Astrocyte of the spinal cord (primary cell): ENCODE measurements at places on chromosomes 4 and X.
A peak's percentile ranks its signal among the peaks of the same experiment; 100 is the strongest.

DNA sequence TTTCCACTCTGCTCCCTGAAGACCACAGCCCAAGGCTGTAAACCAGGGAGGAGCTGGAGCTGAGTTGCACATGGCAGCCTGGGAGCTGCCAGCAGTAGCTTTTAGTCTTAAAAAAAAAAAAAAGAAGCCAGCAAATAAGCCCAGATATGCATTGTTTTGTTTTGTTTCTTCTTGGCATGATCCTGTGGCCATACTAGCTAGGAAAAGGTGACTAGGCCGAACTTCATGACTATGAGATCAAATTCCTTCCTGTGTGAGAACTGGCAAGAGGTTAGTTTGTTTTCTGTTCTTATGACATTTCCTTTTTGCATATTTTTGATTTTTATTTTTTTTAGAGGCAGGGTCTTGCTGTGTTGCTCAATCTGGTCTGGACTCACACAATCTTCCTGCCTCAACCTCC, 323.3 kb downstream of the DCTD start:
- peak; percentile 36 for DNase-seq

GRCh38 chr4:55547466-55547770, 709 bp upstream of the CLOCK start:
- DNase-seq: peak; percentile 68

GRCh38 chr4:121070696-121071639, 1.4 kb downstream of the NDNF start:
- no peak for DNase-seq

DNA sequence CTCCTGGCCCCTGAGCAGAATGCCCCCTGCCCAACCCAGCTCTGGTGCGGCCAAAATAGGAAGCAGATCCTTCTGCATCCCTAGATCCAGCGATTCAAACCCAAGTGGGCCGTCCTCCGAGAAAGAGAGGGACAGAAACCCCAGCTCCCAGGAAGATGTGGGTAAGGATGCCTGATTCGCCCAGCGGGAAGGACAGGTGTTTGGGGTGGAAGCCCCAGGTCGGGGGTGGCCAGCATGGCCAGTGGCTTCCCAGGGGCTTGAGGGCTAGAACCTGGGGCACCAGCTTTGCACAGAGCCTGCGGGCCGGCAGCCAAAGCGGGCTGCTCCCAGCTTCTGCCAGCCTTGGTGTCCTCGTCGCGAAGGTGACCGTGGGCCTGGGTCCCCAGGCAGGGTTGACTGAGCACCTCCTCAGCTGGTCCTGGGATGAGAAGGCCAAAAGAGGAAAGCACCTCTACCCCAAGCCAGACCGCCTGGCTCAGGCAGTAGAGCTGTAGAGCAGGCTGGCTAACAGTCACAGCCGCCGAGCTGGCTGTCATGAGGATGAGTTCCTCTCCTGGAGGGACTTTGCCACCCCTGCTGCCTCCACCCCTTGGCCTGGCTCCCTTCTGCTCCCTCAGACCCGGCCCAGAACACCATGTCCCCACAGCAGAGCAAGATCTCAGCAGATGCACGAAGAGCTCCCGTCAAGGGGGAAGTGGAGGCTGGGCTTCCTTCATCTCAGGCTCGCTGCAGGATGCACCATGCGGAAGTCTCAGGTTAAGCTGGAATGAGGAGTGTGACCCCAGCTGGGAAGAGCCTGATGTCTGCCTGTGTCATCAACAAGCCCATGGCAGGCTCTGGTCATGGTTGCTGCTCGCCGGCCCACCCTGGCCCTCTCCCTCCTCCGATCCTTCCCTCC, 59.9 kb downstream of the CPZ start:
- DNase-seq: no peak

- no peak for DNase-seq
Measured at GRCh38 chrX:119036107-119037029, 36.4 kb upstream of the CT47C1 start.

DNA sequence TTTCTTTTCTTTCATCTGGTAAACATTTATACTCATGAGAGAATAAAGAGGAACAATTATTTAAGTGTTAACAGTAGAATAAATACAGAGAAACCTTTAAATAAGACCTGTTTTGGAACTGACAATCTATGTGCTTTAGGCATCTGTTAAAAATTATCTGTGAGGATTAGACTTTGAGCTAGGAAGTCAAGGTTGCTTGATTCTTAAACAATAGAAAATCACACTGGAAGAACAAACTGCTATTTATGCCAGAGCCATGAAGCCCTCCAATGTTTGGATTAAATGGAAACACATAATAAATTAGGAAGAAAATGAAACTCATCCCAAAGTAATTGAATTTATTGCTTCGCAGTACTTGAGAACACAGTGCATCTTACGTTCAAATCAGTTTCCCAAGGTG, 207.2 kb upstream of the NPY2R start:
- DNase-seq: no peak

GRCh38 chr4:93072292-93072691, 756.3 kb upstream of the ATOH1 start:
- no peak for DNase-seq

GRCh38 chr4:99408346-99408745, 26.8 kb downstream of the ADH7 start:
- no peak for DNase-seq
